Right forelimb (tissue), 1 donor: ENCODE measurements at places on chromosomes 3 and 15.

- DNase-seq: no peak
Measured at GRCh38 chr15:90343302-90343790, 8.7 kb upstream of the ZNF774 start.

DNA sequence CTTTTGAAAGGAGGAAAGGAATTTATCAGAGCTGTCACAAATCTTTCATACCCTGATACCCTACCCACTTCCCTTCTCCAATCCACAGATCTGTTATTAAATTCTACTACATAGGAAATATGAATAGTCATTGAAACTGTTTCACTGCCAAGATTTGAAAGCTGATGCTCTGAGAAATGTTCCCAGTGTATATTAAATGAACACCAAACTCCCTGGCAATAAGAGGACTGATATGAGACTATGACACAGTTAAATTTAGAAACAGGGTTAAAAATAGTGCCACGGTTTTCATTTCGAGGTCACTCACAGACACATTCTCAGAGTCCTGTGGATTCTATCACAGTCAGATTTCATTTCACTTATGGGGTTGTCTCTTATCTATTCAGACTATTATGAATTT, 27.2 kb upstream of the GBE1 start:
- no peak for DNase-seq

DNA sequence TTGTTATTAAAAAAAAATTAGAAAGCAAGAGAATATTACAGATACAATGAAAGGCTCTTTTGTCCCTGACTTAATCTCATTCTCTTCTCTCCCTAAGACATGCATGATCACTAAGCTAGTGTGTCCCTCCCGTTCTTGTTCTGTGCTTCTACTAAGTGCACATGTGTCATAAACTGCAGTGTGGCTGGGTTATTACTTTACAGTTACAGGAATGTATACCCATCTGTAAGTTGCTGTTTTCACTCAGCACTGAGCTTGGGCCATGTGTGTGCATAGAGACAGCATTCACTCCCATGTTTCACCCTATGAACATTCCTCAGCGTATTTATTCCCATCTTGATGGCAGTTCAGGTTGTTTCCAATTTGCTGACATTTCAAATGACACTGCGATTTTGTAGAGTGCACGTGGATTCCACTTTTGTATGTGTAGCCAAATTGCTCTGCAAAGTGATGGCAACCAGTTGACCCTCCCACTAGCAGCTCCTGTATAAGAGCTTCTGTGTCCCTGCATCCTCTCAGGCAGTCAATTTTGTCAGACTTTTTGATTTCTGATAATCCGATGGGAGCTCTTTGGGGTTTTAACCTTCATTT, 145.8 kb upstream of the UBE2E1 start:
- no peak for DNase-seq

- DNase-seq: no peak
Measured at GRCh38 chr3:24763393-24763792, 268.7 kb upstream of the THRB start.

GRCh38 chr3:77149382-77149781, 109.5 kb downstream of the ROBO2 start:
- no peak for DNase-seq

GRCh38 chr15:69926006-69926405, 171.7 kb downstream of the TLE3 start:
- DNase-seq: no peak

DNA sequence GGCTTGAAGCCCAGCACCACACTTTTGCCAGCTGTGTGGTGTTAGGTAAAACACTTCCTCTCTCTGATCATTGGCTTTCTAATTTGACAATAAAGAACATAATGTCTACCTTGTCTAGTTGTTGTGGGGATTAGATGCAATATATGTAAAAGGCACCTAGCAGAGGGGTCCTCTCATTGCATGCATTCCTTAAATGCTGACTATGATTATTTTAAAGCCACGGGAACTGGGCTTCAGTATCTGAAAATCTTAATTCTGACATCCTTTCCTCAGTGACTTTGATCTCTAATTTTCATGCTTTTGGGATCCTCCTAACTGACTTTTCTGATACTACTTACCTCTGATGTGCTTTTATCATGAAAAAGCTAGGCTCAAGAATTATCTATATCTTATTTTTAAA, 596.3 kb downstream of the TAFA4 start:
- DNase-seq: no peak

- no peak for DNase-seq
Measured at GRCh38 chr3:16667633-16668032, 62.4 kb upstream of the DAZL start.

DNA sequence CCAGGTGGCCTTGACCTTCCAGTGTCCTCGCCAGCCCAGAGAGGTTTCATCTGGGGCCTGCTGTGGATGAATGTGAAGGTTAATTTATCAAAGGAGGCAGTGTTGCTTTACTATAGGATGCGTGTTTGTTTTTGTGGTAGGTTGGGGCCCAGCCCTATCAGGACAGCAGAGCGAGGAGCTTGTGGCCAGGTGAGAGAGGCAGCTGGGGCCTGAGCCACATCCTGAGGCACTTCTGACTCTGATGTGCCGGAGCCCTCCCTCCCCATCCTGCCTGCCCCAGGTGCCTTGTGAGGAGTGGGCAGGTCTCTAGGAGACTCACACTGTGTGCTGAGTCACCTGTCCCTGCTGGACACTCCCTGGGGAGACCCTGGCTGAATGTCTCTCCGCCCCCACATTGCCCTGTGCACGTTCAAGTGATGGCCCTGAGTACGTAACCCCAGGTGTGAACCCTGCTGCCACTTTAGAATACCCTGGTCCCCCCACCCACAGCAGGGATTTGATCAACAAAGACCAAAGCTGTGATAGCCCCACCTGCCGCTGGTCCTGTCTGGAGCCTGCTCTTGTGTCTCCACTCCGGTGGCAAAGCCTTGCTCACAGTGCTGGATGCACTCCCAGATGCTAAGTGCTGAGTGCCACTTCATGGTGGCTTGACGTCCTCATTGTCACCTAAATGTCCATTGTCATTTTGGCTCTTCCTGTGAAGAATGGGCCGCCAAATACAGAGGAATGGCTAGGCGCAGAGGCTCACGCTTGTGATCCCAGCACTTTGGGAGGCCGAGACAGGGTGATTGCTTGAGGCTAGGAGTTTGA, 16.0 kb downstream of the FBLN2 start:
- DNase-seq: no peak

DNA sequence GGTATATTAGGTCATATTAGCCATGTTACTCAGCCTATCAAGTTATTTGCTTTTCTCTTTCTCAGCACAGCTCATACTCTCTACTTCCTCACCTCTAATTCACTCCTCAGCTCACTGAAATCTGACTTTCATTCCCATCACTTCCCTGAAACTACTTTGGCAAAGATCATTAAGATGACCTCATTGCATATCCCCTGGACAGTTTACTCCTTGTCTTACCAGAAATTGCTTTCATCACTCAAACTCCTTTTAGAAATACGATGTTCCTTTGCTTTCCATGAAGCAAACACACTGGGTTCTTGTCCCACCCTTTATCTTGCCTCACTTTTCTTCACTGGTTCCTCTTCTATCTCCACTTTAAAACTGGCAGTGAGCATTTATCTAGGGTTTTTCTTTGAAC, 354.4 kb downstream of the TUSC7 start:
- DNase-seq: no peak

DNA sequence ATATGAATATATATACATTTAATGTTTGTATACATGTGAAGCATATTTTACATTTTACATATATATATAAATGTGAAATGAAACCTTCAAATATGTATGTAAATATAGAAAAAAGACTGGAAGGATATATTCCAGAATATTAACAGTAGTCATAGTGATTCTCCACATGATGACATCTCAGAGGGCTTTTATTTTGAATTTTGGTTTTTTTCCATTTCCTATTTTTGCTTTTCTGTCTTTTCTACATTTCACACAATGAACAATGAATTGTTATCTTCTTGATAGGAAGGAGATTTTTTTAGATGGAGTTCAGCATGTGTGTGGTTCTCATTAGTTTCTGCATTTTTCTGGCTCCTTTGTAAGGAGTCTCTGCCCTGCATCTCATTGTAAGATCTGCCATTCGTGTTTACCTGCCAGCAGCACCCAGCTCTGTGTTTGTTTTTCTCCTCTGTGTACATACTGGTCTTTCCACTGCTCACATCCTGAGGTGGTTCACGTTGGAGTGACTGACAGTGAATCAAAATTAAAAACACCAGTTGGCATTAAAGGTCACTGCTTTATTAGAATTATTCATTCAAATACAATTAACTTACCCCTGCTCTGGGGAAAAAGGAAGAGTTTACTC, 425.3 kb upstream of the MDFIC2 start:
- no peak for DNase-seq

- DNase-seq: no peak
Measured at GRCh38 chr3:174153871-174154270, 705.3 kb upstream of the NAALADL2 start.

DNA sequence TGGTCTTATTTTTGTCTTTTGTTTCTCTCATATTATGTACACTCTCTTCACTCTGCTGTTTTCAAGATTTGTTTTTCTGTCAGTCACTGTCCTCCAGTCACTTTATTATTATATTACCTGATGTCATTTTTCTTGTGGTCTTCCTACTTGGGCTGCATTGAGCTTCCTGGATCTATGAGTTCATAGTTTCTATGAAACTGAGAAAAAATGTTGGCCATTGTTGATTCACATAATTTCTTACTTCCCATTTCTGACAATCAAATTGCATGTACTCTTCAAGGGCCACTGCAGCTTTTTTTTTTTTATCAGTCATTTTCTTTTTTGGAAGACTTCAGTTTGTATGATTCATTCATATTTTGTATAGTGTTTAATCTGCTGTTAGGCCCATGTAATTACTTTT, 1180.6 kb upstream of the GBE1 start:
- DNase-seq: no peak

GRCh38 chr3:108389372-108389771, 93.0 kb downstream of the HHLA2 start:
- no peak for DNase-seq

GRCh38 chr3:144229953-144230352, 258.3 kb downstream of the DIPK2A start:
- no peak for DNase-seq

- DNase-seq: no peak
Measured at GRCh38 chr3:54193093-54193492, 70.7 kb downstream of the CACNA2D3 start.

- no peak for DNase-seq
Measured at GRCh38 chr3:136733317-136733833, 18.8 kb downstream of the STAG1 start.
